ENCODE measurements at places on chromosomes 13 and 19. TPM values are rescaled to one million over a fixed set of nuclear protein-coding genes. Genes with fewer than 3 reads are reported as not detected.

The ATXN8OS gene
- total RNA-seq, result not detected

The HSH2D gene
- total RNA-seq, result 0.74 TPM

The FCER2 gene
- total RNA-seq, result not detected

The CBY2 gene
- total RNA-seq, result not detected

The CYSLTR2 gene
- 0.49 TPM for total RNA-seq

The PRX gene
- 3.2 TPM for total RNA-seq

The LRRC25 gene
- total RNA-seq, result 3.9 TPM

GRCh38 chr13:50468849-50469669, 374.4 kb downstream of the DLEU7 start:
- no peaks in the 10 kb centered on the region for H3K27me3 ChIP-seq
- no peaks in the 10 kb centered on the region for H3K36me3 ChIP-seq
- no peak for DNase-seq
- H3K27ac ChIP-seq, result no peak overlapping the region

- H3K36me3 ChIP-seq, result no peaks in the 10 kb centered on the region
- H3K4me1 ChIP-seq, result no peaks in the 10 kb centered on the region
- DNase-seq, result no peak
- no peak overlapping the region for H3K4me3 ChIP-seq
- H3K27ac ChIP-seq, result no peak overlapping the region
These were observed 165.2 kb downstream of the TDRD3 start for GRCh38 chr13:60562096-60562780.

GRCh38 chr13:20157151-20157796, 3.6 kb downstream of the GJA3 start:
- no peaks in the 10 kb centered on the region for H3K36me3 ChIP-seq
- no peak overlapping the region for H3K27ac ChIP-seq
- H3K4me3 ChIP-seq, result no peak overlapping the region

- H3K4me1 ChIP-seq, result peaks cover 8% of the 10 kb centered on the region
- no peak overlapping the region for H3K27ac ChIP-seq
- no peaks in the 10 kb centered on the region for H3K36me3 ChIP-seq
- H3K4me3 ChIP-seq, result no peak overlapping the region
These were observed 11.6 kb downstream of the CTU1 start for GRCh38 chr19:51096473-51097165.

DNA sequence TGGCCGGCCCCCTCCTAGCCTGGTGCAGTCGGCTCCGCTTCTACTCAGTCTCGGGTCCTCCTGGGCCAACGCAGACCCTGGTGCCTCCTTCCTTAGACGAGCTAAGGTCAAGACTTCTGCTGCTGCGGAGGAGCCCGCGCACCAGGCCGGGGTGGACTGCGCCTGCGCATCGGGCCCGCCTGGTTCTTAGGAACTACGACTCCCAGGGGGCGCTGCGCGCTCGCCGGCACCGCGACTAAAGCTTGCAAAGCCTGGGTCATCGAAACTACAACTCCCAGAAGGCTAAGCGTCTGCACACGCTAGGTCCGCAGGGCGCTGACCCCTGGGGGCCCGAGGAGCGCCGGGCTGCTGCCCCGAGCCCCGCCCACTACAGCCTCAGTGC, at the start of gene ZNF835:
Gene ZNF835 (minus strand): TSS at position 145 of the 382 bp plus-strand sequence. CDS start 6,559 bp downstream, outside the sequence.
- H3K27me3 ChIP-seq, result no peaks in the 10 kb centered on the region
- no peaks in the 10 kb centered on the region for H3K36me3 ChIP-seq
- peaks cover 13% of the 10 kb centered on the region for H3K4me1 ChIP-seq
- DNase-seq, result no peak
- H3K4me3 ChIP-seq, result peak within 1 kb of the TSS; percentile 94

- no peak overlapping the region for H3K27ac ChIP-seq
- no peak for DNase-seq
- H3K4me3 ChIP-seq, result no peak overlapping the region
- peaks cover 18% of the 10 kb centered on the region for H3K36me3 ChIP-seq
- no peaks in the 10 kb centered on the region for H3K27me3 ChIP-seq
These were observed 18.9 kb downstream of the ZNF563 start for GRCh38 chr19:12314553-12314952.

DNA sequence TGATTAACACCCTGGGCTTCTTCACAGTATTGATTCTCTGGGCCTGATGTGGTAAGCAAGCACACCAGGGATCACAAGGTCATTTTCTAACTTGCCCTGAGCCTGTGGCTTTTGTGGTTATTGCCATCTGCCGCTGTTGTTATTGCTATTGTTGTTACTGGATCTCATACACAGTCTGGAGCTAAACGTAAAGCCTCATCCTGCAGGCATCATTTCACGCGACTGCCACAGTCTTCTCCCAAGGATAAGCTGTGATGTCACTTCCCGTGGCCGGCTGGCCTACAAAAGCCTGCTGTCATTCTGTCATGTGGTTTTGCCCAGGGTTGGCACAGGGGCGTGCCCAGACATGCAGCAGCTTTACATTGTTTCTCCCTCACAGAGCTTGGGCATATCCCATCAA, 154.0 kb upstream of the GPR12 start:
- no peaks in the 10 kb centered on the region for H3K36me3 ChIP-seq
- no peak overlapping the region for H3K27ac ChIP-seq
- no peak for DNase-seq
- H3K4me3 ChIP-seq, result no peak overlapping the region
- H3K27me3 ChIP-seq, result no peaks in the 10 kb centered on the region

DNA sequence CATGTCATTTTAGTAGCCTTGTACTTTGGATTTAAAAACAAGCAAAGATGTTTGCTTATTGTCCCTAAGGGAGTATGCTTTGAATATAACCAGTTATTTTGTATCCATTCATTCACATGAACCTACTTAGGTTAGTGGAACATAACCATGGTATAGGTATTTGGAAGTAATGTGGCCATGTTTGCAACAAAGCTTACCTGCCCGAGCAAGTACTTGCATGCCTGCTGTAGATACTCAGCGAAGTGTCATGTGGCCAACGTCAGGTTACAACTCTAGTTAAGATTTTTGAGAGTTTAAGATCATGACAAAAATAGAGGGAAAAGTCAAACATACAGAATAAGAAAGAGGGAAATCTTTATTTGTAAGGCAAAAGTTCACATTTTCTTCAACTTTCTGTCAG, 57.2 kb downstream of the COG6 start:
- no peak for DNase-seq
- H3K4me3 ChIP-seq, result no peak overlapping the region
- no peak overlapping the region for H3K27ac ChIP-seq
- no peaks in the 10 kb centered on the region for H3K27me3 ChIP-seq

DNA sequence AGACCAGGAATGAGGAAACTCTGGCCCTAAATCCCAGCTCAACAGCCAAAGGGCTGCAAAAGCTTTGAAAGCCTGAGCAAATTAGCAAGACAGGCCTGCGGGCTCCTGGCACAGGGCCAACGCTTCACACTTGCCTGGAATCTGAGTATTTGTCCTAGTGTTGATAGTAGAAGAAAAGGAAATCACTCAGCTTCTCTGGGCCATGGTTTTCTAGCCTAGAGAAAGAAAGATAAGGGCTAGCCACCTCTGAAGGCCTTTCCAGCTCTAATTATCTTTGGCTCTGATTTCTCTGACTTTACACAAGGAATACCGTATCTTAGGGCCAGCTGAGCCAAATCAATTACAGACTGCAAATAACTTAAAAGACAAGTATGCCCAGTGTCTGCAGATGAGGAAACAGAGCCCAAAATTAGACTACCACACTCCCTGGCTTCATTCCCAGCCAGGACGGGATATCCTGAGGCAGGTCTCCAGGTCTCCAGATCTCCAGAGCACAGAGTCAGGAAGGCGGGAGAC, 69.6 kb downstream of the STK24 start:
- H3K36me3 ChIP-seq, result no peaks in the 10 kb centered on the region
- H3K4me1 ChIP-seq, result peaks cover 95% of the 10 kb centered on the region
- H3K4me3 ChIP-seq, result no peak overlapping the region
- H3K27me3 ChIP-seq, result no peaks in the 10 kb centered on the region

GRCh38 chr13:114339857-114340534, 25.7 kb downstream of the CHAMP1 start:
- DNase-seq, result no peak
- no peaks in the 10 kb centered on the region for H3K27me3 ChIP-seq
- H3K4me3 ChIP-seq, result no peak overlapping the region
- H3K27ac ChIP-seq, result no peak overlapping the region
- no peaks in the 10 kb centered on the region for H3K4me1 ChIP-seq

- peaks cover 21% of the 10 kb centered on the region for H3K4me1 ChIP-seq
- DNase-seq, result no peak
- no peak overlapping the region for H3K27ac ChIP-seq
- no peak overlapping the region for H3K4me3 ChIP-seq
- no peaks in the 10 kb centered on the region for H3K36me3 ChIP-seq
These were observed 3.0 kb downstream of the ONECUT3 start for GRCh38 chr19:1756264-1756663.

GRCh38 chr19:35327642-35328041, 1.3 kb upstream of the CD22 start:
- DNase-seq, result no peak
- H3K27ac ChIP-seq, result no peak overlapping the region
- H3K4me1 ChIP-seq, result no peaks in the 10 kb centered on the region
- H3K36me3 ChIP-seq, result no peaks in the 10 kb centered on the region
- no peak overlapping the region for H3K4me3 ChIP-seq

DNA sequence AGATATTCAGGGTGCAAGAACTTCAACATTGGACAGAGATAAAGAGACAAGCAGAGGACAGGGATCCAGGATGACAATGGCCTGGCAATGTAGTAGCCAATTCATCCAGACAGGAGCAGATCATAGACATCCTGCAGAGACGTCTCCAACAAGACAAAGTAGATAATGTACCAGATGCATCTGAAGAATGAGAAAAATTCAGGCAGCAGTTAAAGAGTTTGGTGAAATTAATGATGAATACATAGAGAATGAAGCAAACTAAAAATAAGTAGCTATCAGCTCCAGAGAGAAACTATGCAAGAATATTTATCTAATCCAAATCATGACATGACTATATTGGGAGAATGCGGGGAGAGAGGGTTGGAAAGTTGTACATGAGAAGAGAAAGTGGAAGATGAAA, 278.4 kb upstream of the DACH1 start:
- no peak overlapping the region for H3K4me3 ChIP-seq
- no peak overlapping the region for H3K27ac ChIP-seq
- no peaks in the 10 kb centered on the region for H3K27me3 ChIP-seq
- H3K36me3 ChIP-seq, result no peaks in the 10 kb centered on the region
- H3K4me1 ChIP-seq, result peaks cover 3% of the 10 kb centered on the region

GRCh38 chr13:47672245-47673008, 328.6 kb downstream of the SUCLA2 start:
- DNase-seq, result no peak
- H3K36me3 ChIP-seq, result no peaks in the 10 kb centered on the region
- peak overlapping the region; percentile 54 for H3K27ac ChIP-seq
- H3K4me3 ChIP-seq, result no peak overlapping the region
- H3K27me3 ChIP-seq, result no peaks in the 10 kb centered on the region
- no peaks in the 10 kb centered on the region for H3K4me1 ChIP-seq

- DNase-seq, result no peak
- no peak overlapping the region for H3K27ac ChIP-seq
- H3K27me3 ChIP-seq, result peaks cover 17% of the 10 kb centered on the region
These were observed 14.9 kb downstream of the ZIC2 start for GRCh38 chr13:99996381-99996973.

DNA sequence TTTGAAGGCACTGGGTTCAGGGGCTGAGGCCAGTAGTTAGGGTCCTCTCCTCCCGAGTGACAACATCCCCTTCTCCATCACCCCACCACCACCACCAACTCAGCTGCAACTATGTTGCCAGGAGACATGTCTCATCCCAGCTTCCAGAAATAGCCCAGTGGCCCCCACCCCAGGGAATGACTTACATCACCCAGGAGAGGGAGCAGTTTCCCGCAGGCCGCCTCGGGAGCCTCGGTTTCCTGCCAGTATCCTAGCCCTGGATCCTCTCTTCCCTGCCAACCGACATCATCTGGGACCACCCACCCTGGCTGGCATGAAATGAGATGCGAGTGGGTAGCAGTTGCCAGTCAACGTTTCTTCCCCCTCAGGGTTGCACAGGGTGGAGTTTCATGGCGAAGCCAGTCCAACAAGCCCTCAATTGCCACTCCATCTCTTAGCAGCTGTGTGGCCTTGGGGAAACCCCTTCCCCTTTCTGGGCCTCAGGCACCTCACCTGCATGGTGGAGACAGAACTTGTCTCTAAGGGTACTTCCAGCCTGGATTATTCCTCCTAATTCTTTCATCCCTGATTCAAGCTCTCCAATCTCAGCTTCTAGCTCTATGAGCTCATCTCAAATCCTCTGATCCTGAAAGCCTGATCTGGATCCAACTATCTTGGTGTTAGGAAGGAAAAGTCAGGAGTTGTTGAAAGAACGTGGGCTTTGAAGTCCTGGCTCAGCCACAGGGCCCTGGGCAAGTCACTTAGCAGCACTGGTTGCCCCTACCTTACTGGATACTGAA, 3.9 kb upstream of the GSK3A start:
- peaks cover 17% of the 10 kb centered on the region for H3K36me3 ChIP-seq
- peak overlapping the region; percentile 87 for H3K27ac ChIP-seq
- H3K4me1 ChIP-seq, result peaks cover 52% of the 10 kb centered on the region
- DNase-seq, result no peak
- no peaks in the 10 kb centered on the region for H3K27me3 ChIP-seq

Data from vagina (tissue), 2 donors.